ENCODE measurements at places on chromosomes 4 and X. TPM values are rescaled to one million over a fixed set of nuclear protein-coding genes. Genes with fewer than 3 reads are reported as not detected.

The CXCL5 gene
- total RNA-seq, result not detected

The PASD1 gene
- total RNA-seq, result not detected

The LIMCH1 gene
- total RNA-seq, result not detected

The ESX1 gene
- total RNA-seq, result not detected

DNA sequence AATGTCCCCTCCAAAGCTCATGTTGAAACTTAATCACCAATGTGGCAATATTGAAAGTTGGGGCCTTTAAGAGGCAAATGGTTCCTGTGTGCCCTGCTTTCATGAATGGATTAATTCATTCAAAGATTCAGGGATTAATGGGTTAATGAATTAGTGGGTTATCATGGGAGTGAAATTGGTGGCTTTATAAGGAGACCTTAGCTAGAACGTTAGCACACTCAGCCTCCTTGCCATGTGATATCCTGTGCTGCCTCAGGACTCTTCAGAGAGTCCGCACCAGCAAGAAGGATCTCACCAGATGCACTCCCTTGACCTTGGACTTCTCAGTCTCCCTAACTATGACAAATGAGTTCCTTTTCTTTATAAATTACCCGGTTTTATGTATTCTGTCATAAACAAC is 2.6 kb upstream of the WDR19 start:
- H3K4me1 ChIP-seq, result peaks cover 16% of the 10 kb centered on the region
- no peak overlapping the region for H3K27ac ChIP-seq
- H3K36me3 ChIP-seq, result no peaks in the 10 kb centered on the region
- no peak for DNase-seq
- H3K4me3 ChIP-seq, result no peak overlapping the region
- no peaks in the 10 kb centered on the region for H3K27me3 ChIP-seq

- no peak overlapping the region for H3K27ac ChIP-seq
- DNase-seq, result no peak
- H3K4me1 ChIP-seq, result no peaks in the 10 kb centered on the region
- no peaks in the 10 kb centered on the region for H3K36me3 ChIP-seq
- H3K27me3 ChIP-seq, result no peaks in the 10 kb centered on the region
Measured at GRCh38 chr4:7313347-7313811, 121.0 kb downstream of the SORCS2 start.

GRCh38 chr4:152585023-152585441 is 49.1 kb upstream of the FBXW7 start:
- peak overlapping the region; percentile 30 for H3K4me3 ChIP-seq
- H3K27ac ChIP-seq, result peak overlapping the region; percentile 39
- H3K36me3 ChIP-seq, result no peaks in the 10 kb centered on the region
- DNase-seq, result no peak
- H3K4me1 ChIP-seq, result peaks cover 25% of the 10 kb centered on the region

DNA sequence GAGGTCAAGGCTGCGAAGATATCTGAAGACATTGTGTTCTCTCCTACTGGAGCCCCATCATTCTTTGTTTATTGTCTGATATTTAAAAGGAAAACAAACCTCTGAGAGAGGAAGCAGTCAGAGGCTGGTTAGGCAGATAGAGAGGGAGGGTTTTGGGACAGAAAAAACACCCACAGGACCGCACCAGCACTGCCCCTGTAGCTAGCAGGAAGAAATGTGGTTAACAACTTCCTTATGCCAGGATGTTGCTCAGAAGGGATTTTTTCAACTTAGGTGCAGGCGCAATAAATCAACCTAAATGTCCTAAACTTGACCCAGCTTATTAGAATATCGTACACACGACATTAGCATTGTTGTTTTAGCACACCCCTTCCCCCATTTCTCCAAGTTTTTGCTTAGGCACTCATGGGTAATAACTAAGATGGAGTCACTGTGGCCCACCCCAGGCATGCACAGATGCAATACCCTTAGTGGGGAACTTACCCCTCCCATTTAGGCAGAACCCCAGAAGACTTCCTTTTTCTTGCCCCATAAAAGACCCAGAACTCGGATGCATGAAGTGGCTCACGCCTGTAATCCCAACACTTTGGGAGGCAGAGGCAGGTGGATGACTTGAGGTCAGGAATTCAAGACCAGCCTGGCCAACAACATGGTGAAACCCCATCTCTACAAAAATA is 2.8 kb upstream of the ZNF718 start:
- peak; percentile 27 for DNase-seq
- no peaks in the 10 kb centered on the region for H3K27me3 ChIP-seq
- peaks cover 5% of the 10 kb centered on the region for H3K36me3 ChIP-seq
- H3K27ac ChIP-seq, result peak overlapping the region; percentile 0
- H3K4me3 ChIP-seq, result no peak overlapping the region

- H3K27ac ChIP-seq, result no peak overlapping the region
- no peak overlapping the region for H3K4me3 ChIP-seq
- H3K36me3 ChIP-seq, result no peaks in the 10 kb centered on the region
- no peak for DNase-seq
- H3K4me1 ChIP-seq, result no peaks in the 10 kb centered on the region
- H3K27me3 ChIP-seq, result no peaks in the 10 kb centered on the region
Measured at GRCh38 chr4:165403048-165403447, 24.2 kb downstream of the CPE start.

DNA sequence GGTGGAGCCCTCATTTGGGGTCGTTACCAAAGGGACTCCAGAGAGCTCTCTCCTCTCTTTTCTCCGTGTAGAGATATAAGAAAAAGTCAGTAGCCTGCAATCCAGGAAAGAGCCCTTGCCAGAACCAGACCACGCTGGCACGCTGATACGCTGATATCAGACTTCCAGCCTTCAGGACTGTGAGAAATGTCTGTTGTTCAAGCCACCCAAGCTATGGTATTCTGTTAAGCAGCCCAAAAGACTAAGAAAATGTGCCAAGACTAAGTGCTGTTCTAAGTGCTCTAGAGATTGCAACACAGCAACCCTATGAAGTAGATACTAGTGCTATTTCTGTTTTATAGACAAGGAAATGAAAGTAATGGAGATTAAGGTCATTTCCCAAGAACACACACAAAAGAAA is 205.7 kb downstream of the CAMK2D start:
- H3K4me1 ChIP-seq, result no peaks in the 10 kb centered on the region
- peaks cover 7% of the 10 kb centered on the region for H3K36me3 ChIP-seq
- no peak for DNase-seq
- H3K27ac ChIP-seq, result no peak overlapping the region

DNA sequence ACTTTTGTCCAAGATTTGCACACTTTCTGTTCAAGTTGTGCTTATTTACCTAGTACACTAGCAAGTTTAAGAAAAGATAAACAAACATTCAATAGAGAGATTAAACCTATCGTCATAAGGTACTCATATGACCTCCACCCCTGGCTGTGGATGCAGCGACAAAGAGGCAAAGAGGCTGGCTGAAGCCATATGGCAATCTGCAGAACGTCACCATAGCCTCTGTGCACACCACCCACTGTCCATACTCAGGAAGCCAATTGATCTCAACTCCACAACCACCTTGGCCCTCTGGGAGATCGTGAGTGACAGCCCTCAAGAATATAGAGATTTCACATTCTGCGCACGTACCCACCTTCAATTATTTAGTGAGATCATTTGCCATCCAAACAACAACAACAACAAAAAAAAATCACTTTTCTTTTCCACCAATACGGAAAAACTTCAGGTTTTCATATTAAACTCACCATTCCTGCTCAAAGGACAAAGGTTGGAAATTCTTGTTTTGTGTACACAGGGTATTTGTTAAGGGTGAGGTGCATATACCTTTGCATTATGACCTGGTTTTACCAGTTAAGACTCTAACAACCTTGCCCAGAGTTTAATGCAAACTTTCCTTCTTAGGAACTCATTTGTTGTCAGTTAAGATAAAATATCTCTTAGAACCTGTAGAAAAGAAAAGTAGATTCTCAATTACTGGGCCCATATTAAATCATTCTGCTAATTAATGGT is 243.0 kb upstream of the FSTL5 start:
- DNase-seq, result no peak
- H3K4me3 ChIP-seq, result no peak overlapping the region
- H3K36me3 ChIP-seq, result no peaks in the 10 kb centered on the region
- H3K4me1 ChIP-seq, result no peaks in the 10 kb centered on the region

DNA sequence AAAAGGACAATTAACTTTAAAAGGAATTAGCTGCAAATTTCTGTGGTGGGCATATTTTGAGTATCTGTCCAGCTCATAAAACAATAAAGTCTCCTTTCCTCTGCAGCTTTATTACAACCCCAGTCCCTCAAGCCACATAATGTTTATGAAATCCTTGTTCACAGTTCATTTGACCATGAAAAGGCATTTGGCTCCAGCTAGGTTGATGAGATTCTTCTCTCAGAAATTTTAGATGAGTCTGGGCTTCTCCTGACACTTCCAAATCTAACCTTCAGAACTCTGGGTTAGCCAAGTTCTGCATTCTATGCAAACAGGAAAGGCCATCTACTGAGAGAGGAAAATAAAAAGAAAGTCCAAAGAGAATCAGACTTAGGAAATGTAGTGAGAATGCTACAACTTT is 156.8 kb downstream of the GRXCR1 start:
- H3K27me3 ChIP-seq, result no peaks in the 10 kb centered on the region
- H3K27ac ChIP-seq, result no peak overlapping the region
- no peak for DNase-seq
- H3K4me1 ChIP-seq, result no peaks in the 10 kb centered on the region

All from CD4-positive, alpha-beta T cell (primary cell).